ENCODE measurements at places on chromosomes 5 and 9.

DNA sequence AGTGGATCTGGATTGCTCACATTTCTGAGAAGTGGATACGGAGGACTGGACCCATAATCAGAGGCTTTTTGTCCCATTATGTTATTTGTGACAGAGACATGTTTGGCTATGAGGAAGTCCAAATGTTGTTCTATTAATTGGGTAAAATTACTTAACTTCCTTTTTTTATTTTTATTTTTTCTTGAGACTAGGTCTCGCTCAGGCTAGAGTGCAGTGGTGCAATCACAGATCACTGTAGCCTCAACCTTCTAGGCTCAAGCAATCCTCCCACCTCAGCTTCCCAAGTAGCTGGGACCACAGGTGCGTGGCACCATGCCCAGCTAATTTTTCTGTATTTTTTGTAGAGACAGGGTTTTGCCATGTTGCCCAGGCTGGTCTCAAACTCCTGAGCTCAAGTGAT, 11.9 kb upstream of the PGGT1B start:
- DNase-seq, result no peak

DNA sequence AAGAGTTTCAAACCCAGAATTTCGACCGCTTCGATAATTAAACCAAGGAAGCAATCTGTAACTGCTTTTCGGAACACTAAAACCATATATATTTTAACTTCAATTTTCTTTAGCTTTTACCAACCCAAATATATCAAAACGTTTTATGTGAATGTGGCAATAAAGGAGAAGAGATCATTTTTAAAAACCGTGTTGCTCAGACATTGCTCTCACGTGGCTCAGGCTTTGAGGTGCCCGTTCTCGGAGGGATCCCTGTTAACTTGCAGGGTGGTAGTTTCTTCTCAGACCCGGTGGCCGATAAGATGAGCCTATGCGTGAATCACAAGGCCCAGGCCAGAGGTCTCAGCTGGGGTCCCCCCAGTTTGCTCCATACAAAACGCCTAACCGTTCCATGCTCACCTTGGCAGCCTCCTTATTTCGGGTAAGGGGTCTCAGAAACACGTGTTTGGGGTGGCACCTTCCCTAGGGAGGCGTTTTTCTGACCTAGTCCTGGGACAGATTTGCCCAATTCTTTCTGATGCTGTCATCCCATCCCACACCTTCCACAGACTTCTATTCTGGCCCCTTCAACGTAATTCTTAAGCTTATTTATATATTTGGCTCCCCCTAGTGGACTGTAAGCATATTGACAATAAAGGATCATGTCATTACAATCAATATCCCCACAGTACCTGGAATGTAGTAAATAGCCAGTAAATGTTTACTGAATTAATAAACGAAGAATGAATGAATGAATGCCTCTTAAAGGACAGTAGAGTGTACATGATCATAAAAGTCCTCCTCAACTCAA, 48.1 kb downstream of the THBS4 start:
- no peak for DNase-seq

- no peak for DNase-seq
Observed at GRCh38 chr9:16869882-16870595, 431 bp downstream of the BNC2 start.

- DNase-seq, result no peak
Observed at GRCh38 chr9:123615381-123615780, 259.4 kb downstream of the CRB2 start.

GRCh38 chr9:131330814-131331600, 41.5 kb downstream of the PLPP7 start:
- no peak for DNase-seq

DNA sequence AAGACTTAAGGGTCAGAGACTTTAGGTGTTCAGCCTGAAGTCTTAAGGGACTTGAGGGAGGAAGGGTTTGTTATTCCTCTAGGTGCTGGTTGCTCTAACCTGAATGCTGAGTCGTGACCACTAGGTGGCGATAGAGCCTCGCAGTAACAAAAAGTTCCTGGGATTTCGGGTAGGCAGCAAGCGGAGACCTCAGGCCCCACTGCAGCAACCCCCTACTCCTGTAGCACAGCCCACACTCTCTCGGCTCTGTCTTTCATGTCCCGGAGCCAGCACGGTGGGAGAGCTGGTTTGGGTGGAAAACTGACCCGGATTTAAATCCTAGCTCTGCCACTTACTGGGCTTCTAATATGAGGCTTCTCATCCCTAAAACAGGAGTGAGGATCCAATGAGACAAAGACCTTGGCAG, 100.3 kb upstream of the PANK3 start:
- no peak for DNase-seq

- no peak for DNase-seq
Observed at GRCh38 chr5:181241393-181241975, 2.2 kb downstream of the RACK1 start.

- no peak for DNase-seq
Observed at GRCh38 chr5:170361116-170361515, 28.1 kb downstream of the KCNMB1 start.

GRCh38 chr5:107396351-107396690, 274.4 kb downstream of the EFNA5 start:
- DNase-seq, result no peak

DNA sequence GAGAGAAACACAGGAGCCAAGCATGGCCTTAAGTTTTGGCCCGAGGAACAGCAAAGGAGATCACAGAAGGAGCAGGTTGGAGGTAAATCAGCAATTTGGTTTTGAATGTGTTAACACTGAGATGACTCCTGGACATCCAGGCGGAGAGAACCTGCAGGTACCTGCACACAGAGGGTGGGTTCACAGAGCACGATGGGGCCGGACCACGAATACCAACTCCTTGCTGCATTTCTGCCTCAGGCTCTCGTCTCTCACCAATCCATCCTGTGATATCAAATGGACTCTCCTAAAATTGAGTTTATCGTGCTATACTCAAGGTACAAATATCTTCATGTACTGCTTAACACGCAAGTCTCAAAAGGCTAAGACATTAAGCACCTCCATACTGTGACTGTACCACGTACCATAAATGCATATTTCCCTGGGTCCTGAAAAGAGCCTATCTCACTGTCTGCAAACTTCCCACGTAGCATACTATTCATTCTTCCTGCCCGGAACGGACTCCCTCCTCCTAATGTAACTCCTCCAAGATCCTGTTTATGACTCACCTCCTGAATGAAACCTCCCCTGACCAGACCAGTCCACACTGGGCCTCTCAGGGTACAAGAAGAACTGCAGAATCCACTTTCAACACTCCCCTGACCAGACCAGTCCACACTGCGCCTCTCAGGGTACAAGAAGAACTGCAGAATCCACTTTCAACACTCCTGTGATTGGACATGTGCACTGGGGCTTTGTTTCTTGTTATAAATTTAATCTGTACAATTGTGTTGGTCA, 380.8 kb upstream of the RFX3 start:
- no peak for DNase-seq

GRCh38 chr5:103290846-103291245, 32.3 kb downstream of the MACIR start:
- DNase-seq, result no peak

DNA sequence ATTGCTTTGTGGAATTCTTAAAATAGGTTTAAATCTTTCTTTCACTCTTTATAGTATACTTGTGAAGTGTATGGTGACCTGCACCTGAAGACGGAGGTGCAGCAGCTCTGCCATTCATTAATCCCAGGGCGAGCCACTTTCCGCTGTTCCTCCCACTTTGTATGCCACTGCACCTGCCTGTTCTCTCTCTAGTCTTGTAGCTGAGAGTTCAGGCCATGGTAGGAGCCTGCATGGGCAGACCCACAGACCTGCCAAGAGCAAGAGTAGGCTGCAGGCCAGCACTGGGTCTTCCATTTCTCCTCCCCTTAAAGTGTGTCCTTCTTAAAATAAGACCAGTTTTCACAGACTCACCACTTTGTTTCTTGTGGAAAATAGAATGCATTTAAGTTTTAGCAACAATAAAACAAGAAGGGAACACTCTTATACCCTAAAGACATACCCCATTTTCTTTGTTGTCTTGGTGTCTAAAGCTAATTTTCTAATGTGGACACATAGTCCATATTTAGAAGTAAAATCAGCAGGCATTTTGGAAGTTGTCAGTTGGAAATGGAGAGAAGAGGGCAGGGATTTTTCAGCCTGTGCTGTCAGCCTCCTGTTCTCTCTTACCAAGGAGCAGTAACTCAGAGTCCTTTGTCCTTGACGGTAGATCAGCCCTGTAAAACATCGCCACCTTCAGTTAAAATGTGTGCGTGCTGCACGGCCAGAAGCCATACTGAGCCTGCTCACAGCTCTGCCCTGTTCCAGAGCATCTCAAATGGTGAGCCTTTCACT, 103.2 kb downstream of the SNCAIP start:
- DNase-seq, result no peak

- DNase-seq, result no peak
Observed at GRCh38 chr9:115694991-115695390, 458.6 kb upstream of the PAPPA start.

DNA sequence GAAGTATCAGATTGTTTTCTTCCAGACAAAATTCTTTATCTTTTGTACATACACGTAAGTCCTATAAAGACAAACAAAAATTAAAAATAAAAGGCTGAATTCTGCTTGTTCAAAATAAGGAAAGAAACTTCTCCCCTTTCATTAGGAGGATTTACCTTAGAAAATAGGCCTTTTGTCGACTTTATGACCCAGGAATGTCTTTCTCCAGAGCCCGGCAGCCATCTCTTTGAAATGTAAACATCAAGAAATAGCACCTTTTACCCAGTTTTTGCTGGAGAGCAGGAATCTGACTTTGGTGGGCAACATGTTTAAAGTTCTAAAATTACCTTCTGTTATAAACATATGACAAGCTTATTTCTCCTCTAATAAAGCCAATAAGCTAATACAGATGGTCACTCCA, 373.0 kb upstream of the FTMT start:
- no peak for DNase-seq

DNA sequence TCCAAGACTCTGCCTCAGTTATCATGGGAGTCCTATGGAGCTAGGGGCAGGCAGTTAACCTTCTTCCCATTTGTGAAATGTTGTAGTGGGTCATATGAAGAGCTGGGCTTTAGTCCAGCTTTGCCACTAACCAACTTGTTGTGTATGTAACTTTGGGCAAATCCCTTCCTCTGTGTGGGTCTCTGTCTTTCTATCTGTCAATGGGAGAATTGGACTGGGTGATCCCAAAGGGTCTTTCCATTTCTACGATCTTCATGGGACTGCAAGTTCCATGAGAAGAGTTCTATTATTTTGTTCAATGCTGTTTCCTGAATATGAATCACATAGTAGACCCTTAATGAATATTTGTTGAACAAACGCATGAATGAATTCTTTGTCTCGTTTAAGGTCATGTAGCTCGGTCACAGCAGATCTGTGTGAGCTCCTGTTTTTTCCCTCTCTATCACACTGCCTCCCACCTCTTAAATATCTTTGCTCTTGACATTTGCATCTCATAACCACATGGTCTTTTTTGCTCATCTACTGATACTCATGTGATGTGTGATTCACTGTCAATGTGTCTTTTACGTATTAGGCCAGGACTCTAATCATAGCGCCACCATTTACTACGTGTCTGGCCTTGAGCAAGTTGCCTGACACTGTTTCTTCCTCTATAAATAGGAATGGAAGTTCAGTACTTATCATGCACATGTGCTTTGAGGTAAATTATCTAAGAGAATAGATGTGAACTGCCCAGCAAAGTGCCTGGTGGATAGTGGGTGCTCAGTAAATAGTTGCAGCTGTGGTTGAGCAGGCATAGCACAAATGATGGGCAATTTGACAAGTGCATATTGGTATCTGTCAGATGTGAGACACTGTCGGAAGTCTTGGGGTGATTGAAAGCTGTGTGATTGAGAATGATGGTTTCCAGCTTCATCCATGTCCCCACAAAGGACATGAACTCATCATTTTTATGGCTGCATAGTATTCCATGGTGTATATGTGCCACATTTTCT, 37.4 kb downstream of the PTTG1 start:
- DNase-seq, result no peak

GRCh38 chr9:33489066-33489465, 15.3 kb upstream of the NOL6 start:
- DNase-seq, result no peak

GRCh38 chr5:160492565-160492964, 70.9 kb downstream of the PTTG1 start:
- no peak for DNase-seq

- no peak for DNase-seq
Observed at GRCh38 chr5:72067682-72068470, 39.4 kb upstream of the MAP1B start.

DNA sequence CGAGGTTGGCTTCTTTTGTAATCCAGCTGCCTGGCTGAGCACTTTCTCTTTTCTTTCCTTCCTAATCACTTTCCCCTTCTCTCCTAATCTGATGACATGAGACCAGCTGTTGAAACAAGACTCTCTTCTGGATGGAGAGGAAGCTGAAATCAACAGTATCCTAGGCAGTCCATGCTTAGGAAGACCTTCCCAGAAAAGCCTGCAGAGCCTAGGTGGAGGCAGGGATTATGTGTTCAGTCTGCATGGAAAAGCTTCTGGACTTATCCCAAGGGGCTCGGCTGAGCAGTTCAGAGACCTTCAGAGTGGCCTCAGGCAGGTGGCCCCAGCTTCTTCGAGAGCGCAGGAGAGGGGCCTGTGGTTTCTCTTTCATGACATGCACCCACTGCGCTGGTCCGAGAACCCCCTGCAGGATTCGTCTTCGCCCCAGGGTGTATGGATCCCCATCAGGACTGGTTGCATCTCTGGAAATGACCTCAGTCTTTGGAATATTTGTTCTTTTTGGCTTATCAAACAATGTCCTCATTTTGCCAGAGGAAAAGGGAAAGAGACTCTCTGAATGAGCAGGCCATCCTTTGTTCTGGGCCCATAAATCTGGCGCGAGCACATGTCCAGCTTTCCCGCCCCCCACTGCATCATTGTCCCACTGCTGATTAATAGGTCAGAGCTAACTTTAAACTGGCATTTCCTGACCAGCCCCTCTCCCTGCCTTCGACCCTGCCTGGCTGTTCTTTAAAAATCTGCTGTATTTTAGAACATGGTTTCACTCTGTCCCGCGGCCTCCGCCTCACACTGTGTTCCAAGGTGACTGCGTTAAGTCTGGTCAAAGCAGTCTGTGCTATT, 177.9 kb upstream of the KLF4 start:
- no peak for DNase-seq

- DNase-seq, result no peak
Observed at GRCh38 chr9:110592044-110592830, 12.7 kb upstream of the SVEP1 start.

- no peak for DNase-seq
Observed at GRCh38 chr9:137070906-137071275, 534 bp upstream of the SAPCD2 start.

- no peak for DNase-seq
Observed at GRCh38 chr5:54221135-54221534, 89.2 kb downstream of the ARL15 start.

GRCh38 chr9:102631559-102631958, 363.6 kb upstream of the CYLC2 start:
- DNase-seq, result no peak

DNA sequence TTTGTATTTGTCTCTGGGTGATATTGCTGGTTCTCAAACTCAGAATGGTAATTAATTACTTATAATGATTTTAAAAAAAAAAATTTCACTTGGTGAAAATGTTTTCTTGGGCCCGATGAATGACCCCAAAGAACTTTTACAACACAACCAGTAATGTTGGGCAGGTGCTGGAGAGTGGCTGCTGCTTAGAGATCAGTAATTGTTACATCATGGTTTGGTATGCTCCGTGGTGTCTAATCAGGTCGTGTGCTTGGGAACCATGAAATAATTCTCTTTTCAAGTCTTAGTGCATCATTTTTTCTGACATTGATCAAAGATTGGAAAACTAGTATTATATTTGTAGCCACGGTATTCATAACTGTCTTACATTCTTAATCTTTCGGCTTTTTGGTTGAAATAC, 29.3 kb downstream of the PCBD2 start:
- no peak for DNase-seq

- DNase-seq, result no peak
Observed at GRCh38 chr5:20554001-20554400, 566.0 kb upstream of the CDH18 start.

- DNase-seq, result no peak
Observed at GRCh38 chr5:143245929-143246561, 157.4 kb downstream of the NR3C1 start.
